Activated naive CD4-positive, alpha-beta T cell treated with anti-CD3 and anti-CD28 coated beads, Interleukin-2, amount 50 U/mL, for 16 hours (primary cell): ENCODE measurements at places on chromosomes 7 and 10.
A peak's percentile ranks its signal among the peaks of the same experiment; 100 is the strongest.

- DNase-seq: no peak
Observed at GRCh38 chr7:38382684-38383083, 109.2 kb upstream of the TARP start.

DNA sequence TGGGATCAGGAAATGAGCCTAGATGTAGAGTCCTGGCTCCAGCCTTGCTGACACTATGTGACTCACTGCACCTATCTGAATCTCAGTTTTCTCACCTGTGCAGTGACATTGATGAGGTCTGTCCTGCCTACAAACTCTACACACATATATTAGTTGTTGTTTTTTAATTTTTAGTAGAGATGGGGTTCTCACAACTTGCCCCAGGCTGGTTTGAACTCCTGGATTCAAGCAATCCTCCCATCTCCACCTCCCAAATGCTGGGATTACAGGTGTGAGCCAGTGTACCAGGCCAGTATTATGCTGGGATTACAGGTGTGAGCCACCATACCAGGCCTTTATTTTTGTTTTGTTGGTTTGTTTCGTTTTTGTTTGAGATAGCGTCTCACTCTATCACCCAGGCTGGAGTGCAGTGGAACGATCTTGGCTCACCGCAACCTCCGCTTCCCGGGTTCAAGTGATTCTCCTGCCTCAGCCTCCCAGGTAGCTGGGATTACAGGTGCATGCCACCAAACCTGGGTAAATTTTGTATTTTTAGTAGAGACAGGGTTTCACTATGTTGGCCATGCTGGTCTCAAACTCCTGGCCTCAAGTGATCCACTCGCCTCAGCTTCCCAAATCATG lies 11.8 kb upstream of the DDIT4 start:
- DNase-seq: no peak

DNA sequence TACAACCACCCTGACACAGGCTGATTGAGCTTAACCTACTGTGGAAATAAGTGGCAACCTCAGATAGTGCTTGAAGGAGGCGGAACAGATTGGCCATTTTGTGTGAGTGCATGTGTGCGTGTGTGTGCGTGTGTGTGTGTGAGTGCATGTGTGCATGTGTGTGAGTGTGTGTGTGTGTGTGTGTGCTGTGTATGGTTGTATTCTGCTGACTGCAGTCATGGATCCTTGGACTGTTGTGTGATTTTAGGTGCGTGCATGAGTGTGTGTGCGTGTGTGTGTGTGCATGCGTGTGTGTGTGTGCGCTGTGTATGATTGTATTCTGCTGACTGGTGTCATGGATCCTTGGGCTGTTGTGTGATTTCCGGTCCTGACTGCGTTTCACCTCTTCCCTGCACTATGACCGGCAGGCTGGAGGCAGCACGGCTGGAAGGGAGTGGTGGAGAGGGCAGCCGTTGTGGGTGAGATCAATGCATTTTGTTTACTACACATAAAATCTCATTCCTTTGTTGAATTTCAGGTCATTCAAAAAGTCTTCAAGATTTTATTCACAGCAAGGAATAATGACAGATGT lies 6.3 kb downstream of the IQCE start:
- DNase-seq: no peak

DNA sequence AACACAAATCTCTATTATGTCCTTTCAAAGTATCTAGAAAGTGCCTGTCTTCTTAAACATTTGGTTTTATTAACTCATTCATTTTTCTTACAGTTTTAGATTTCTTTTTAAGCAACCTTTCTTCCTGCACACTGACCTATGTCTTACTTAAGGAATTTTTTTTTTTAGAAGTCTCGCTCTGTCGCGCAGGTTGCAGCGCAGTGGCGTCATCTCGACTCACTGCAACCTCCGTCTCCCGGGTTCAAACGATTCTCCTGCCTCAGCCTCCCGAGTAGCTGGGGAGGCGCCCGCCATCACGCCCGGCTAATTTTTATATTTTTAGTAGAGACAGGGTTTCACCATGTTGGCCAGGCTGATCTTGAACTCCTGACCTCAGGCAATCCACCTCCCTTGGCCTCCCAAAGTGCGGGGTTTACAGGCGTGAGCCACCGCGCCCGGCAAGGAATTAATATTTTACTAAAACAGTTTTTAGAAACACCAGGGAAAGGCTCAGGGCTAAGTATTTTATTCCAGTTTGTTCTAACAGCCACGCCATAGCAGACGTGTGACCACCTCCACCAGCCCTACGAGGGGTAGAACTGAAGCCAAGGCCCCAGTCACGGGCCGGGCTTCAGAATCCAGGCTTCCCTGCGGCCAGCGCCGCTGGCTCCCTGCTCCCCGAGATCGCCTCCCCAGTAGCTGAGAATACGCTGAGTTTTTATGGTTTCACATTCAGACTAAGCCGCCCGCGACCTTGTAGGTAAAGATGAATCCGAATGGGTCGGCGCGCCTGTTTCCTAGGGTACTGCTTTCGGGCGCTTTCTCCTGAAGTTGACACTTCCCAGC lies 941 bp upstream of the LUC7L2 start:
- peak; percentile 49 for DNase-seq

DNA sequence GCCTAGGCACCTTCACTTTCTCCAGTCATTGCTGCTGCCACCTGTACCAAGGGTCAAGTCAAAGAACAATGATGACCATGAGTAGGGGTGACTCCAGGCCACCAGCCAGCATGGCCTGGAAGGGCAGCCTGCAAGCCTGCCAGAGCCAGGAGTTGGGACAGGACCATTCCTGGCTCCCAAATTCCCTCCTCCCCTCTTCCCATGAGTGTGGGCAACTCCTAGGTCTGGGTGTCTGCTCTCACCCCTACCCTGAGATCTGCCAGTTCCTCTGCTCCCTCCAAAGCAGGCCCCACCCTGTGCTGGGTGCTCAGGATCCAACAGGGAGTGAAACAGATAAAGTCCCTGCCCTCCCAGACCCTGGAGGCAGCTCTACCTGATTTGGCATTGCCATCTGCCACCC lies 125.8 kb upstream of the NANOS1 start:
- DNase-seq: no peak

DNA sequence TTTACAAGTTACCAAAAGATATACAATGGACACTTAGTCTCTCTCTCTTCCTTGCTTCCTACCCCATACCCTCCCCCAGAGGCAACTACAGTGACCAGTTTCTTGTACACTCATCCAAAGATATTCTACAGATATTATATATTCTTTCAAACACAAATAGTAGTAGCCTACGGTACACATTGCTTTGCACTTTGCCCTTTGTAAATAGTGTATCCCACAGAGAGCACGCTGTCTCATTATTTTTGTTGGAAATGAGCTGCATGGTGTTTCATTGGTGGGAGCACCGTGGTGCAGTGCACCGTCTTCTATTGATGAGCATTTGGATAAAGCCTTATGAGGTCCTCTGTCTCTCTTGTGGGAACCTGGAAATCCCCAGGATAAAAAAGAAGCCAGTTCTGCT lies 24.2 kb downstream of the STRA8 start:
- no peak for DNase-seq

GRCh38 chr10:6713716-6714115 lies 133.6 kb upstream of the PRKCQ start:
- DNase-seq: no peak

GRCh38 chr10:123062726-123063125 lies 53.9 kb downstream of the ACADSB start:
- DNase-seq: no peak

DNA sequence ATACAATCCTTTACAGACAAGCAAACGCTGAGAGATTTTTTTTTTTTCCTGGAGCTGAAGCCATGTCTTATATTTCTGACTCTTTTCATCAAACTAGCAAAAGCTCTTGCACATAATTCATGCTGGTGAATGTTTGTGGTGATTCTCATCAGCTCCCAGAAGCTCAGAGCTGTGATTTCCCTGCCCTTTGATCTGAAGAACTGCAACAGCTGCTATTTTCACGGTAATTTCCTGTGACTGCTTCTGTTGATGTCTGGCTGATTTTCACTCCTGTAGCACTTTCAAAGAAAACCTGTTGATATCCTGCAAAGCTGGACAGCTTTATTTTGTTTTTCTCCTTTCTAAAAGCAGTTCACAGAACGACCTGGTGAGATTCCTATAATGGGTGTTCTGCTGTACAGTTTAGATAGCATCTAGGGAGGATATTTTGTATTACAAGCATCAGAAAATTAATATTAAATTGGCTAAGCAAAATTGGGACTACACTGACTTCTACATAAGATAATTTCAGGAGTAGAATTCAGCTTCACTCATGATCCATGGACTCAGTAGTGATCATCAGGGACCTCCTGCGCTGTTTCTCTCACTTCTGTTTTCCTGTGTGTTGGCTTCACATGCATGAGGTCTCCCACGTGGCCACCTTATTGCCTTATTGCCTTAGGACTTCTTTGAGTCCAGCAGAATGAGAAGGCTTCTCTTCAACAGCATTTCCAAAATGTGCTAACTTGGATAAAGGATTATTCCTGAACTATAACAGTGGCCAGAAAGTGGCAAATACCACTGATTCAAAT lies 1111.6 kb upstream of the SORCS1 start:
- no peak for DNase-seq
